ENCODE measurements at places on chromosomes 2 and 18.

GRCh38 chr2:50865235-50865634 is 166.7 kb downstream of the NRXN1 start:
- H3K4me1 ChIP-seq = no peaks in the 10 kb centered on the region
- no peak overlapping the region for H3K4me3 ChIP-seq
- no peak for DNase-seq
- no peak overlapping the region for H3K27ac ChIP-seq
- no peaks in the 10 kb centered on the region for H3K27me3 ChIP-seq

DNA sequence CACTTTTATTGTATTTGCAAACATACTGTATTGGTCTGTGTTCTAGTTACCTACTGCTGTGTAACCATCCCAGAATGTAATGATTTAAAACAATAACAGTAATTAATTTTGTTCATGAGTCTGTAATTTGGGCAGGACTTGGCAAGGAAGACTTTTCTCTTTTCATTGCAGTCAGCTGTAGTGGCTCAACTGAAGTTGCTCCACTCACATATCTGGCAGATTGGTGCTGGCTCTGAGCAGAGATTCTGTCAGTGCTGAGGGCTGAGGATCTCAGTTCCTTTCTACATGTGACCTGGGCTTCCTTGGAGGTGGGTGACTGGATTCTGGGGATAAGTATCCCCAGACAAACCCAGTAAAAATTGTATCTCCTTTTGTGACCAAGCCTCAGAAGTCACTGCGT is 26.6 kb downstream of the PTPN4 start:
- H3K27me3 ChIP-seq = no peaks in the 10 kb centered on the region
- H3K27ac ChIP-seq = no peak overlapping the region
- H3K36me3 ChIP-seq = peaks cover 18% of the 10 kb centered on the region
- H3K4me1 ChIP-seq = peaks cover 36% of the 10 kb centered on the region
- DNase-seq = no peak

DNA sequence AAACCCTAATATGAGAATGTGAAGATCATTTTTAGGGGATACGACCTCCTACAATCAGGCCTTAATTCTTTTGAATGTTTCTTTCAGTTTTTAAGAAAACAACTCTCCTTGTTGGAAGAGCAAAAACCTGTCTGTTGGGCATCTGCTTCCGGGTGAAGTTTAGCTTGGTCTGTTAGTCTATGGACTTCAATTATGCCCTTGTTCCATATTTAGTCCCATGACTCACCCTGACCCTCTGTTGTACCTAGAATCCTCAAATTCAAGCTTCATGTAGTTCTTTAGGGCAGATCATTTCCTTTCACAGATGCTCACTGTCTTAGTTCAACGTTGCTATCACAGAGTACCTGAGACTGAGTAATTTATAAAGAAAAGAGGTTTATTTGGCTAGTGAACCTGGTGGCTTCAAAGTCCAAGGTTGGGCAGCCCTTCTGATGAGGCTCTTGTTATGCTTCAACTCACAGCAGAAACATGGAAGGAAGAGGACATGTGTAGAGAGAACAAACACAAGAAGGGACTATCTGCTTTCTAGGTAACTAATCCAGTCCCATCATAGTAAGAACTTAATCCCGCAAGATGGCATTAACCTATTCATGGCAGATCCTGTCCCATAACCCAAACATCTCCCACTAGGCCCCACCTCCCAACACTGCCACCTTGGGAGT is 82.5 kb upstream of the SERPINE2 start:
- peaks cover 14% of the 10 kb centered on the region for H3K27me3 ChIP-seq
- no peaks in the 10 kb centered on the region for H3K4me1 ChIP-seq
- H3K4me3 ChIP-seq = no peak overlapping the region
- no peaks in the 10 kb centered on the region for H3K36me3 ChIP-seq
- H3K27ac ChIP-seq = no peak overlapping the region

- peaks cover 3% of the 10 kb centered on the region for H3K36me3 ChIP-seq
- peaks cover 63% of the 10 kb centered on the region for H3K4me1 ChIP-seq
- no peak overlapping the region for H3K4me3 ChIP-seq
- peak; percentile 49 for DNase-seq
- H3K27me3 ChIP-seq = no peaks in the 10 kb centered on the region
These were observed 79.6 kb downstream of the LBH start for GRCh38 chr2:30310955-30311354.

- H3K36me3 ChIP-seq = no peaks in the 10 kb centered on the region
- H3K4me3 ChIP-seq = no peak overlapping the region
- H3K4me1 ChIP-seq = no peaks in the 10 kb centered on the region
- H3K27me3 ChIP-seq = peaks cover 9% of the 10 kb centered on the region
- no peak for DNase-seq
These were observed 74.9 kb downstream of the FOXI3 start for GRCh38 chr2:88377641-88377991.

GRCh38 chr2:74010087-74010541 is 25.4 kb downstream of the TET3 start:
- no peak for DNase-seq
- H3K36me3 ChIP-seq = peaks cover 10% of the 10 kb centered on the region

DNA sequence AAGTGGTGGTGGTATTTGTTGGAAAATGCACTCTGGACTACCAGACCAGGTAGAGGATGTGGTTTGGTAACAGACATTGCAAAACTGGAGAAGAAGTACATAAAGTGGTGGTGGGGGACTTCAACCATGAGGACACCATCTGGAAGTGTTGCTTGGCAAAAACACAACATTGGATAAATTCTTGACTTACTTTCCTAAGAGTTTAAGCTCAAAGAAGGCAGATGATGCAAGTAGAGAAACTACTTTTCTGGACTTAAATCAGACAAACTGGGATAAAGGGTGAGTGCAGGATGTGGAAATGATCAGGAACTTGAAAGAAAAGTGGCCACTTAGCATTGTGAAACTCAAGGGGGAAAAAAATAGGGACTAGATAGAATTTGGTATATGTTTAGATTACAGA is 487.4 kb downstream of the ZEB2 start:
- no peak overlapping the region for H3K4me3 ChIP-seq
- H3K36me3 ChIP-seq = peaks cover 7% of the 10 kb centered on the region
- no peak overlapping the region for H3K27ac ChIP-seq
- DNase-seq = no peak

GRCh38 chr2:115160531-115161080 is 718.2 kb downstream of the DPP10 start:
- no peak overlapping the region for H3K4me3 ChIP-seq
- no peak for DNase-seq
- peaks cover 5% of the 10 kb centered on the region for H3K4me1 ChIP-seq
- H3K27me3 ChIP-seq = peaks cover 34% of the 10 kb centered on the region
- H3K27ac ChIP-seq = no peak overlapping the region
- H3K36me3 ChIP-seq = no peaks in the 10 kb centered on the region

Measured in activated naive CD8-positive, alpha-beta T cell treated with anti-CD3 and anti-CD28 coated beads, Interleukin-2, amount 50 U/mL, for 24 hours (primary cell).